ENCODE measurements at places on chromosomes 6 and 20. TPM values are rescaled to one million over a fixed set of nuclear protein-coding genes. Genes with fewer than 3 reads are reported as not detected.
A peak's percentile ranks its signal among the peaks of the same experiment; 100 is the strongest.

GRCh38 chr6:16425881-16426615 lies 187.7 kb downstream of the GMPR start:
- no peaks in the 10 kb centered on the region for H3K36me3 ChIP-seq
- peaks cover 14% of the 10 kb centered on the region for H3K4me1 ChIP-seq
- DNase-seq, result no peak
- no peak overlapping the region for H3K4me3 ChIP-seq

DNA sequence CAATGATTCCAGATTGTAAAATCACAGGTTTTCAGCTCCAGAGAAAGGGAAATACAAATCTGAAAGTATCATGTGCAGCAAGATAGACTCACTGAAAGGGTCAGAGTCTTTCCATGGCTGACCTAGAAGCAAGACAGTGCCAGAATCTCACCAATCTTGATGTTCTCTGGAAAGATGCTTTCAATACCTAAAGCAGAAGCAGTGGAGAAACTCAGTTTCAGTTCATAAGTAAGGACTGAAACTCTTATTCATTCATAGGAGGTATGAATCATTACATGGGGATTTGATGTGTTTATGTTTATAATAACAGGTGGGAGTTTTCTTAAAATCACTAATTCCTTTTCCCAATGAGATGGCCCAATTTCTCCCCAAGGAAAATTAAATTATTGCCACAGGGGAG lies 42.5 kb downstream of the SLC2A12 start:
- H3K4me3 ChIP-seq, result no peak overlapping the region
- no peaks in the 10 kb centered on the region for H3K4me1 ChIP-seq
- no peaks in the 10 kb centered on the region for H3K27me3 ChIP-seq

- H3K27me3 ChIP-seq, result no peaks in the 10 kb centered on the region
- H3K27ac ChIP-seq, result peak overlapping the region; percentile 85
- peak overlapping the region; percentile 71 for H3K4me3 ChIP-seq
- H3K36me3 ChIP-seq, result no peaks in the 10 kb centered on the region
- H3K4me1 ChIP-seq, result peaks cover 8% of the 10 kb centered on the region
Observed at GRCh38 chr6:42726485-42727086, 4.2 kb upstream of the PRPH2 start.

DNA sequence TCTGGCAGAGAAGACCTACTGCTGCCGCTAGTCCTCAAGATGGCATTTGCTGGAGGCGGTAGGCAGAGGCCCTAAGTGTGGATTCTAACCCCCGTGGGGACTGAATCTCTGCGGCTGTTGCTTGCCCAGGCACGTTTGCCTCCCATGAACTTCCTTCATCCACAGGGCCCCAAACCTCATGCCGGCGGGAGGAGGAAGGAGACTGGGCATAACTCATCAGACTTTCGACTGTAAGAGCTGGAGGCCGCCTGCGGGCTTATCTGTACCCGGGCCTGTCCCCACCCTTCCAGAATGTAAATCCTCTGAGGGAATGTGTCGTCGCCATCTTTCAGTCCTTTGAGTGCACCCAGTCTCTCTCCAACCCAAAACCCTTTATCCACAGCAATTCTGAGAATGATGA lies 990 bp downstream of the ZFP57 start:
- DNase-seq, result no peak
- H3K36me3 ChIP-seq, result no peaks in the 10 kb centered on the region
- H3K4me3 ChIP-seq, result no peak overlapping the region
- H3K27me3 ChIP-seq, result no peaks in the 10 kb centered on the region
- no peaks in the 10 kb centered on the region for H3K4me1 ChIP-seq

GRCh38 chr6:148819852-148820251 lies 73.0 kb downstream of the UST start:
- H3K27me3 ChIP-seq, result no peaks in the 10 kb centered on the region
- H3K4me1 ChIP-seq, result peaks cover 22% of the 10 kb centered on the region
- no peak overlapping the region for H3K27ac ChIP-seq
- no peaks in the 10 kb centered on the region for H3K36me3 ChIP-seq
- no peak overlapping the region for H3K4me3 ChIP-seq

- peaks cover 90% of the 10 kb centered on the region for H3K27me3 ChIP-seq
- H3K4me1 ChIP-seq, result peaks cover 23% of the 10 kb centered on the region
- no peak overlapping the region for H3K4me3 ChIP-seq
- no peak for DNase-seq
- no peaks in the 10 kb centered on the region for H3K36me3 ChIP-seq
Observed at GRCh38 chr6:27668442-27669294, 195.8 kb upstream of the ZNF184 start.

DNA sequence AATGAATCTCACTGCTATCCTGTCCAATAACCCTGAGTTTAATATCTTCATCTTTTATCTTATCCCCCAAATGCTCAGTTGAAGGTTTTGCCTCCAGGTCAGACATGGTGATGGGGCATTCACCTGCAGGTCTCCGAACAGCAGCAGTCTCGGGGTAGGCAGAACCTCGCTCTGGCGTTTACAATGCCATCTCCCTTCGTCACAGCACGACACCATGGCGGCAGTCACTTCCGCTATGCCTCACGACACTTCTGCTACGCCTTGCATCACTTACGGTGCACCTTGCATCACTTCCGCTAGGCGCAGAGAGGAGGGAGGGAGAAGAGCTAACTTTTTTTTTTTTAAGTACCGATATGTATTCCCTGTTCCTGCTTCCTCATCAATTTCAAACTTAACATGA lies 194.9 kb downstream of the BCAS1 start:
- peak overlapping the region; percentile 44 for H3K27ac ChIP-seq
- peaks cover 46% of the 10 kb centered on the region for H3K4me1 ChIP-seq
- no peaks in the 10 kb centered on the region for H3K36me3 ChIP-seq
- no peaks in the 10 kb centered on the region for H3K27me3 ChIP-seq
- no peak overlapping the region for H3K4me3 ChIP-seq

- H3K27me3 ChIP-seq, result no peaks in the 10 kb centered on the region
- no peak overlapping the region for H3K27ac ChIP-seq
- no peaks in the 10 kb centered on the region for H3K36me3 ChIP-seq
- DNase-seq, result no peak
- H3K4me1 ChIP-seq, result peaks cover 27% of the 10 kb centered on the region
Observed at GRCh38 chr6:14770572-14770971, 475.3 kb upstream of the JARID2 start.

GRCh38 chr6:147758303-147758702 lies 249.8 kb downstream of the SAMD5 start:
- no peak overlapping the region for H3K4me3 ChIP-seq
- H3K36me3 ChIP-seq, result no peaks in the 10 kb centered on the region
- no peak for DNase-seq

- DNase-seq, result no peak
- H3K27me3 ChIP-seq, result peaks cover 3% of the 10 kb centered on the region
- H3K4me1 ChIP-seq, result peaks cover 6% of the 10 kb centered on the region
Observed at GRCh38 chr20:40741507-40742106, 52.6 kb upstream of the MAFB start.

DNA sequence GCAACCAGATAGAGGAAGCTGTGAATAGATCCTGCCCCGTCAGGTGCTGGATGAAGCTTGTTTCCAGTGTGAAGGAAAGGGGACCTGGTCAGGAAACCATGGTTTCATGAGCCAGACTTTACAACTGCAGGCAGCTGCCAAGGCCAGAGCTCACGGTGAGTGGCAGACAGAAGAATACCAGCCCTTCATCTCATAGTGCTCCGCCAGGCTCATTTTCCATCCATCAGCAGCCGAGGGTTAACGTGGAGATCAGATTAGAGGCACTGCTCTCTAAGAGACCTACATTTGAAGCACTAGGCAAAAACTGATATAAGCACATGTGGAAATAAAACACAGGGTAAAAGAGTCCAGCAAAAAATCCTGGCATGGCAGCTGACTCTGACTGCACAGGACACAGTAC lies 172.4 kb downstream of the CD24 start:
- H3K27ac ChIP-seq, result no peak overlapping the region
- H3K36me3 ChIP-seq, result no peaks in the 10 kb centered on the region
- no peaks in the 10 kb centered on the region for H3K27me3 ChIP-seq
- DNase-seq, result no peak
- H3K4me1 ChIP-seq, result no peaks in the 10 kb centered on the region

DNA sequence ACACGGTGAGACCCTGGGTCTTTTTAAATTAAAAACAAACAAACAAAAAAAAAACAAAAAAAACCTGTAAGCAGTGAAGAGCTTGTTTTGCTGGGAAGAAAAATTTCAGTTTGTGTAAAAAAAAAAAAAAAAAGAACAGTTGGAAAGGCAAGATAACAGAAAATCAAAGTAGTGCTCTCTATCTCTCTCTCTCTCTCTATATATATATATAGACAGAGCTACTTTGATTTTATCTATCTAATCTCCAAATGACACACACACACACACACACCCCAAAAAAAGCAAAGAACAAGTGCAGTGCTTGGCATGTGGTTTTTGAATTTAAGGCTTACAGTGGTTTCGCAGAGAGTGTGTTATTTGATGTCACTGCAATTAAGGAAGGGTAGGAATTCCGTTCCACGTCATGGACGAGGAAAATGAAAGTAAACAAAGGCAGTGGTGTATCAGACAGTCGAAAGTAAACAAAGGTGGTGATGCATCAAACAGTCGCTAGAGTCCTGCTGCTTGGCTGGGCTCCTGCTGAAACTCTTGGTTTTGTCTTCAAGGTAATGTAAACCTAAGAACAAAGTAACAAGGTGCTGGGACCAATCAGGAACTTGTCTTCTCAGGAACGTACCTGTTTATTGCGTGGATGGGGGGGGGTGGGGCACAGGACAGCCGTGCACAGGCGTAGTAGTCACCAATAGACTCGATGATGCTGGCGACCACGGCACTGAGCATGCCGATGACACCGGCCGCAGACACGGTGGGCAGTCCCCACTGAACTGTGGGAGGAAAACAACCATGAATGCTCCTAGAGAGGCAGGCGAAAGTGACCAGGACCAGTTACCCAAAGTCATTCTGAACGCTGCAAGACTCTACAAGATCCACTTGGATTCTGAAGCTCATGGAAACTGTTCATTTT lies 131.8 kb downstream of the SLC23A2 start:
- peaks cover 68% of the 10 kb centered on the region for H3K36me3 ChIP-seq
- H3K4me1 ChIP-seq, result no peaks in the 10 kb centered on the region
- H3K27me3 ChIP-seq, result no peaks in the 10 kb centered on the region
- no peak overlapping the region for H3K4me3 ChIP-seq

DNA sequence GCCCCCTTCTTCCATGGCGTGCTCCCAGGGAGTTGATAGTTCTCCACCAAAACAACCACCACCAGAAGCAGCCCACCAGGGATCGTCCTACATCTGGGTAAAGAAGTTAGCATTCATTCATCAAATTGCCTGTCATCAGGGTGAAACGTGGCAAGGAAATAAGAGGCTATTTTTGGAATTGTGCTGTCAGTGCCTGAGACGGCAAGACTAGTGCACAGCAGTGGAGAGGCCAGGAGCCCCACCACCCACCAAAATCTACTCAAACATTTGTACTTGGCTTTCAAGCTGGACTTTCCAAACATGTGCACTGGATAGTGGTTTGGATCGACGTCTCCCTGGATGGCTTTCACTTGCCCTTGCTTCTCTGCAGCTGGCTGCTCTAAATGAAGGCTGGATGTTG lies 44.8 kb downstream of the TXNDC5 start:
- H3K36me3 ChIP-seq, result no peaks in the 10 kb centered on the region
- no peak overlapping the region for H3K27ac ChIP-seq
- no peak overlapping the region for H3K4me3 ChIP-seq
- no peak for DNase-seq

DNA sequence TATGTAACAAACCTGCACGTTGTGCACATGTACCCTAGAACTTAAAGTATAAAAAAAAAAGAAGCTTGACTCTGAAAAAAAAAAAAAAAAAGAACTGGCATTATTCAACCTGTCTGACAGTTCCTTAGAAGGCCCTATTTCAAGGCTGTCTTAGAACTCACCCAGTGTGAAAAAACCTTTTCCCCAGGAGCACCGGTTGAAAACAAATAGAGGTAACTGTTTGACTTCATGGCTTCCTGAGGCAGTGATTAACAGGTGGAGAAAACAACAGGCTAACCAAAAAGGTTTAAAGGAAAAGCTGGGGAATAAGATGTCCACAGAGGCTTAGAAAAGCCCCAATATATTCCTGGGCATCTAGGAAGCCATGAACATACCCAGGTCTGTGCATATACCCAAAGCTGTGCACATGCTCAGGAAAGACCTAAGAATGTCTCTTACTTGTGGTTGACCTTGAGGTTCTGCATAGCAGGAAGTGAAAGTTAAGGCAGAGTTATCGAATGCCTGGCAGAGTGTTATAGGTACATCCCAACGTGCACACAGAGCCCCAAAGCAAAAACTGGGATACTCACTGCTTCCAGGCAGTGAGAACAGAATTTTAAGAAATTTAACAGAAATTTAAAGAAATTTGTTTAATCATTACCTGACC lies 7.0 kb downstream of the UQCC1 start:
- H3K4me1 ChIP-seq, result peaks cover 34% of the 10 kb centered on the region
- peaks cover 39% of the 10 kb centered on the region for H3K36me3 ChIP-seq
- H3K27ac ChIP-seq, result no peak overlapping the region
- H3K27me3 ChIP-seq, result no peaks in the 10 kb centered on the region
- DNase-seq, result no peak

GRCh38 chr6:110183292-110183885 lies 3.2 kb downstream of the CDC40 start:
- H3K27ac ChIP-seq, result no peak overlapping the region
- no peak overlapping the region for H3K4me3 ChIP-seq
- peaks cover 10% of the 10 kb centered on the region for H3K27me3 ChIP-seq
- peaks cover 89% of the 10 kb centered on the region for H3K4me1 ChIP-seq
- peaks cover 4% of the 10 kb centered on the region for H3K36me3 ChIP-seq

DNA sequence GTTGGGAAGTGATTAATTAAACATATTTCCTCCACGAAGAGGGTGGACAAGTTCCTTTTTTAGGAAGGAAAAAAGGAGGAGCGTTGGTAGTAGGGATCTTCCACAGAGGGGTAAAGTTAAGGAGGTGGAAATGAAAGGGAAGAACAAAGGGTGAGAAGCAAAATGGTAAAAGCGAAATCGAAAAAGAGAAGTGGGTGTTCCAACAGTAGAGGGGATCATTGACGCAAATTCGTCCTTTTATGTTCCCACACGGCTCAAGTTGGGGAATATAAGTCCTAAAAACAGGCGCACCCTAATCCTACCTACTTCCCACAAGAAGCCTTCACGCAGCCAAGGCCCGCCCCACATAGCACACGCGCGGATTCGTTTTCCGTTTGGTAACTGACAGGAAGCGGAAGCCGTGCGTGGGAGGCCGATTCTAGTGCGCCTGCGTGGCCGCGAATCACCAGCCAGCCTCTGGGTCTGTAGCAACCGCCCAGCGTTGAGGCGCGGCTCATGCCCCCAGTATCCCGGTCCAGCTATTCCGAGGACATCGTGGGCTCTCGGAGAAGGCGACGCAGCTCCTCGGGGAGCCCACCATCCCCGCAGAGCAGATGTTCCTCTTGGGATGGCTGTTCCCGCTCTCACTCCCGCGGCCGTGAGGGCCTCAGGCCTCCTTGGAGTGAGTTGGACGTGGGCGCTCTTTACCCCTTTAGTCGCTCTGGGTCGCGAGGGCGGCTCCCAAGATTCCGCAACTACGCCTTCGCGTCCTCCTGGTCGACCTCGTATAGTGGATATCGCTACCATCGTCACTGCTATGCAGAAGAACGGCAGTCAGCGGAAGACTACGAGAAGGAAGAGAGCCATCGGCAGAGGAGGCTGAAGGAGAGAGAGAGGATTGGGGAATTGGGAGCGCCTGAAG lies at the start of gene NKAPL:
NKAPL (plus strand) TSS at position 421 of the 901 bp plus-strand sequence; CDS start at position 496, 75 bp downstream.
- no peaks in the 10 kb centered on the region for H3K4me1 ChIP-seq
- no peaks in the 10 kb centered on the region for H3K36me3 ChIP-seq
- H3K27me3 ChIP-seq, result peaks cover 14% of the 10 kb centered on the region
- peak within 1 kb of the TSS; percentile 67 for H3K4me3 ChIP-seq
- H3K27ac ChIP-seq, result no peak within 1 kb of the TSS
- DNase-seq, result peak; percentile 89

The BCAS1 gene
- polyA plus RNA-seq, result 0.93 TPM

The NRSN1 gene
- not detected for polyA plus RNA-seq

The EIF2S2 gene
- polyA plus RNA-seq, result 40.9 TPM

The OPRL1 gene
- 4.9 TPM for polyA plus RNA-seq

The ZSWIM3 gene
- polyA plus RNA-seq, result 3.5 TPM

Measured in spleen (tissue), 13 donors.